ENCODE measurements at places on chromosomes 6 and 20.
A peak's percentile ranks its signal among the peaks of the same experiment; 100 is the strongest.

DNA sequence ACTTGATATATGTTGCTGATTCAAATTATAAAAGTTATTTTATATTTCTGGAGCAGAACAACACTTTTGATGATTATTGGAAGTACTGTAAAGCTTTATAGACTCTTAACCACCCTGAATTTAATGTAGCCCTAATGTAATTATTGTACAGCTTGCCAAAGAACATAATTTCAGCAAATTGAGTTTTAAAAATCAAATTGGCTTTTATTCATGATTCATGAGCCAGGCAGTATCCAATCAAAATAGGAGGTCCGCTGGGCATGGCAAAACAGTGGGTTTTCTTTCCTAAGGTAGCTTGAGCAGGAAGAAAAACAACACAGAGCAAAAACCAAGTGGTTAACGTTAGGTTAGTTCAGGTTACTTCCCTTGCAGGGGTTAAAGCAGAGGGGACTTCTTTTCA lies 64.8 kb upstream of the MAP7 start:
- no peak for DNase-seq

- DNase-seq, result no peak
These were observed 11.1 kb downstream of the GLP1R start for GRCh38 chr6:39059496-39060310.

DNA sequence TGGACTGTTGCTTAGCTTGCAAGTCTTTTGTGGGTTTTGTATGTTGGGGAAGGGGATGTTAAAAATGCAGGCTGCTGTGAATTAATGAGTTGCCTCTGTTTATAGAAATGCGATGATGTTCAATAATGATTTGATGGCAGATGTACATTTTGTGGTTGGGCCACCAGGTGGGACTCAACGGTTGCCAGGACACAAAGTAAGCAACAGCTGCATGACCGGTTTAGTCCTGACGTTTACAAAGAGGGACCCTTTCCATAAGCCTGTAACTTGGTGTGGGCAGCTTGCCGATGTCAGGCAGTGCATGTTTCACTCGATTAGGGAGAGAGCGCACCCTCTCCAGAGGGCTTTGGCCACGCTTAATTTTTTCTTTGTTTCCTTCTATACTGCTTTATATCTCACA lies 1.3 kb downstream of the BTBD3 start:
- no peak for DNase-seq

- no peak for DNase-seq
These were observed 533 bp upstream of the CRYBG1 start for GRCh38 chr6:106359959-106360409.

DNA sequence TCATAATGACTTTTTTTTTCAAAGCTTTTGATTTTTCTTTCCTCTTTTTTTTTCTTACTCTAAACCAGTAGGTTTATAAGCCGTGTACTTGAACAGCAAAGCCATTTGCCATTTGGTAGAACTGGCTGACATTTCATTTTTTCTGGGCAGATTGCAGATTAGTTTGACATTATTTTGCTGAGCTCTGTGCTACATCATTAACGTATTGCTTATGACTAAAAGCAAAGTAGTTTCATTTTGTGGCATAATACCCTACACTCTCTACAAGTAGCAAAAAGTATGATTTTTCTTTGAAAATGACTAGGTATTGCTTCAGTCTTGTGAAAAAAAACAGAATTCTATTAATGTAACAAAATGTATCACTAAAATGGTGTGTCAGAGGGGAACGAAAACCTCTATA lies 141.3 kb downstream of the GRIK2 start:
- DNase-seq, result no peak

DNA sequence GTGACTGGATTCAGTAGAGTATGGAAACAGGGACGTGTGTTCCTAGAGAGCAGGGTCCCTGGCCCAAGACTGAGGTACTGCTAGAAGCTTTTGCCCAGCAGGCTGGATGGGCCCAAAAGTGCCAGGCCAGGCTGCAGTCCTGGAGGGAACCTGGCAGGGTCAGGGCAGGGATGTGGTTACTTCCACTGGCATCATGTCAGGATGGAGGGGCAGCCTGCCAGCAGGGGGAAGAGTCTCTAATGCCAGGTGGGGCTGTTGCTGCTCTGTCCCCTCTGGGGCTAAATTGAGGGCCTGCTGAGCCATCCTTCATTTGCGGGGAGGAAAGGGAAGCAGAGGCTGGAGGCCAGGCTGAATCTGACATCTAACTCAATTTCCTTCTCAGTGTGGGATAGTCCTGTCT lies 17.2 kb downstream of the ZDHHC14 start:
- no peak for DNase-seq

DNA sequence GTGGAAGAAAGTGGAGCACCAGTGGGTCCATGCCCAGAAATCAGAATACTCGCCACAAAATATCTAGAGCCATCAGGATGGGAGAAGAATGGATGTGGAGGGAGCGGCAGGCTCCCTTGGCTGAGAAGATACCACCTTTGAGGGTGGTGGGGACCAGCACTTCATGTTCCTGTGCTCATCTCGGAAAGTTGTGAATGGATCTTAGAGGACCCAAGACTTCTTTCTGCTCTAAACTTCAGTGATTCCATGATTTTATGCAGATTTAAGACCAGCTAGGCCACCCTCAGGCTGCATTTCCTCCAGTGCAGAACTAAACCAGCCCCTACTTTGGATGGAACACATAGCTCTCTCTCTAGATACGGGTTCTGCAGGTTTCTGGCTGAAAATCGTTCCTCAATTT lies 416.5 kb downstream of the CDC5L start:
- no peak for DNase-seq

- no peak for DNase-seq
These were observed 5.7 kb upstream of the PYGB start for GRCh38 chr20:25242231-25242630.

- DNase-seq, result peak; percentile 27
These were observed 86.4 kb downstream of the ADGRG6 start for GRCh38 chr6:142387997-142388815.

- DNase-seq, result no peak
These were observed 43.2 kb upstream of the CTNNBL1 start for GRCh38 chr20:37650661-37651060.

DNA sequence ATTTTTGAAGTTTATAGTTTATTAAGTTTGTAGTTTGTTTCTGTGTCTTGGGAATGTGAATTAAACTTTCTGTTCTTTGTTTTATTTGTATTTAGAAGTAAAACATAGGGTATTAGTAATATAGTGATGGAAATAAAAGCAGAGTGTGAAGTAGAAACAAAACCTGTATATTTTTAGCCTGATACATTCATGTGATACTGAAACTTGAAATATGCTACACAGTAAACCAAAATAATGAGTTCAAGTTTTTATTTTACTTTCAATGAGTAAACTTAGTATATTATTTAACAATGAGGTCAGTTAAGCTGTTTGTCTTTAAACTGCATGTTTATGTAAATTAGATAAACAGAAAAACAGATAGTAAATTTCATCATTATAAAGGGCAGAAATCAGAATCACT lies 1592.6 kb downstream of the GRIK2 start:
- no peak for DNase-seq

GRCh38 chr6:166271376-166271765 lies 36.8 kb downstream of the PRR18 start:
- no peak for DNase-seq

DNA sequence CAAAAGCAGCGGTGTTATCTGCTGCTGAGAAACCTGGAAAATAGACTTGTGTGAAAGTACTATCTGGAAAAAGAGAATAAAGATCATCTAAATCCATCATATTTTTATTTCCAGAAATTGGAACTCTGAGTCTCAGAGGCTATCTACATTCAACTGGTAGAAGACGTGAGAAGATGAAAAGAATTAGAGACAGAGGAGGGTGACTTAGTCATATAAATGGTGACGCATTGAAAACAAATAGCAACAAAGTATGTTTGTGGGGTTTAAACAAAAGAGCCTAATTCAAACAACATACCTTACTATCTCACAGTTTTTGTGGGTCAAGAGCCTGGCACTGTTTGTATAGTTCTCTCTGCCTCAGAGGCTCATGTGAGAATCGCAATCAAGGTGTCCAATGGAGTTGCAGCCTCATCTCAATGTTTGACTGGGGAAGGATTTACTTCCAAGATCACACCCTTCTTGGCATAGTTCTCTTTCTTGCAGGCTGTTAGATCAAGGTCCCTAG lies 757.1 kb upstream of the SLC35B3 start:
- DNase-seq, result no peak

DNA sequence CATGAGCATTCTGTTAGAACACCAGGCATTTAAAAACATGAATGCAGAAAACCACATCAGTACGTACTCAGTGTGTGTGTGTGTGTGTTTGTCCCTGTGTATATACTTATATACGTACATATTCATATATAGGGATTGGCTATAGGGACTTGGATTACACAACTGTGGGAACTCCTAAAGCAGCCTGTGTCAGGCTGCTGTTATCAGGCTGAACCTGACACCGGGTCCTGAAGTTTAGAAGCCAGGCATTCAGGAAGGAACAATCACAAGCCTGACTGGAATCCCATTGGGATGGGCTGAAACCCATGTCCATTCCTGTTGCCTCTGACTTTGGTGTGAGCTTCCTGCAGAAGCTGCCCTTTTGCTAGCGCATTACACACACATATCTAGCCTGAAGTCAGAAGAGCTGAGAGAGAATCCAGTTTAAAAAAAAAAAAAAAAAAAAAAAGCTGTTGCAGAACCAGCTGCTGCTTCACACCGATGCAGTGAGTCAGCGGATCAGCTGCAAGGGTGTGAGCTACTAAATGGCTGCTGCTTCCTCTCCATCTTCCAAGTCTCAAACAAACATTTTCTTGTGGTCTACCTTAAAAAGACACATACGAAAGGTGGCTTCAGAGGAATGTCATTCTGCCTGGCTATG lies 348.1 kb downstream of the THBS2 start:
- DNase-seq, result peak; percentile 1

DNA sequence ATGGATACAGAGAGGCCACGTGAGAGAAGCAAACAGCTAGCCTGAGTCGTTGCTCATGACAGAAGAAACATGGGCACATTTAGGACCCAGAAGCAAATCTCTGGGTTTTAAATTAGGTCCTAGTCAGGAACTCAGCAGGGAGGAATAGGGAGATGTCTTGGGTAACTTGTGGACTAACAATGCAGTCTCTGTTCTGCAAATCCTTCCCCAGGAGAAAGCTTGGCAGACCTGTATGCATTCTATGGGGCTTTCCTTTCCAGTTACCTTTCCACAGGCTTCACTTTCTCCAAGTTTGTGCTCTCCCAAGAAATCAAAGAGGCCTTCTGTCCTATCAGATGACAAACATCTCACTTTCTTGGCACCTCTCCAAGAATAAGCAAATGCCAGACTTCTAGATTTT lies 47.2 kb upstream of the PLCB4 start:
- DNase-seq, result no peak

- DNase-seq, result no peak
These were observed 67.0 kb upstream of the DST start for GRCh38 chr6:56709650-56710049.

- DNase-seq, result no peak
These were observed 9.3 kb downstream of the SLC9A8 start for GRCh38 chr20:49821870-49822331.

DNA sequence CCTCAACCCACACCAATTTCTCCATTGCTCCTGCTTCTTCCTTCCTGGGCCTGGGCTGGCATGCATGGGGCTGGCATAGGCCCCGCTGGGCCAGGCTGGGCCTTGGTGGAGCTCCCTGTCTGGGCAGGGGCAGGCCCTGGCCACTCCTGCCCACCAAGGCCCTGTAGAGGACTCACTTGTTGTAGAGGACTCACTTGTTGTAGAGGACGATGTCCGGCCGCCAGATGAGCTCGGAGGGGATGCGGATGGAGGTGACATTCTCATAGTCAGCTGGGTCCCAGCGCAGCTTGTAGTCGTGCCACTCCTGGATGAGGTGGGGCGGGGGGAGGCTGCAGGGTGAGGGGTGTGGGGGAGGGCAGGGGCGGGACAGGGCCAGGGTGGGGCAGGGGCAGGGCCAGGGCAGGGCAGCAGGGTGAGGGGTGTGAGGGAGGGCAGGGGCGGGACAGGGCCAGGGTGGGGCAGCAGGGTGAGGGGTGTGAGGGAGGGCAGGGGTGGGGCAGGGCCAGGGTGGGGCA lies 5.3 kb downstream of the CHRNA4 start:
- no peak for DNase-seq
